ENCODE measurements at places on chromosomes 13 and 19. TPM values are rescaled to one million over a fixed set of nuclear protein-coding genes. Genes with fewer than 3 reads are reported as not detected.

DNA sequence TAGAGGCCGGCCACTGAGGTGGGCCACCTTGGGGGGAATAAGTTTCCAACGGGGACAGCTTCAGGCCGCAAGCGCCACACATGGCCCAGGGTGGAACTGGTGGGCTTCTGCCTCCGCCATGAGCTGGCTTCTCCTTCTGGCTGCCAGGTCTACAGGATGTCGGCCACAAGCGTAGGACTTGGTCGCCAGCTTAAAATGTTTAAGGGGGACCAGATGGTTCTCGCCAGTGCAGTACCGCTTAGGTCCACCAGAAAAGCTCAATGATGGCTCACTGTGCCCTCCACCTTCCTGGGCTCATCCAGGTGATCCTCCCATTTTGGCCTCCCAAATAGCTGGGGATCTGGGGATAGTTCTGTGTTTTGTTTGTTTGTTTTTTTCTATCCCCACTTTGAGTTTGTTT is 38.7 kb upstream of the ZNF254 start:
- DNase-seq, result no peak
- no peak overlapping the region for H3K27ac ChIP-seq
- no peaks in the 10 kb centered on the region for H3K4me1 ChIP-seq
- H3K4me3 ChIP-seq, result no peak overlapping the region
- H3K36me3 ChIP-seq, result peaks cover 10% of the 10 kb centered on the region
- H3K27me3 ChIP-seq, result no peaks in the 10 kb centered on the region

DNA sequence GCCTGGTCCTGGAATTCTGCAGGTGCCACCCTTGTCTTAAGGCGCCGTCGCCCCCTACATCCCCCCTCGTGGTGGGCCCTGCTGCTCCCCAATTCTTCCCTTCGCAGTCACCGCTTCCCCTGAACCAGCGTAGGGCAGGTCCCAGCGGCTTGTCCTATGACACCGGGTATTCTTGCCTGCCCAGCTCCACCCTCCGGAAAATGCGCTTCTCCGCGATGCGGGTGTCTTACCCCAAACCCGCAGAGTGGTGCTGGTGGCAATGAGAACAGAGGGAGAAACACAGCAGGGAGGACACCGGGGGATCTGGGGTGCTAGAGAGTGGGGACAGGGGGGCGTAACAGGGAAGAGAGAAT is 9.0 kb downstream of the ZNF808 start:
- H3K4me3 ChIP-seq, result peak overlapping the region; percentile 31
- no peak for DNase-seq
- H3K36me3 ChIP-seq, result peaks cover 6% of the 10 kb centered on the region
- H3K27ac ChIP-seq, result peak overlapping the region; percentile 53
- no peaks in the 10 kb centered on the region for H3K4me1 ChIP-seq
- H3K27me3 ChIP-seq, result no peaks in the 10 kb centered on the region

DNA sequence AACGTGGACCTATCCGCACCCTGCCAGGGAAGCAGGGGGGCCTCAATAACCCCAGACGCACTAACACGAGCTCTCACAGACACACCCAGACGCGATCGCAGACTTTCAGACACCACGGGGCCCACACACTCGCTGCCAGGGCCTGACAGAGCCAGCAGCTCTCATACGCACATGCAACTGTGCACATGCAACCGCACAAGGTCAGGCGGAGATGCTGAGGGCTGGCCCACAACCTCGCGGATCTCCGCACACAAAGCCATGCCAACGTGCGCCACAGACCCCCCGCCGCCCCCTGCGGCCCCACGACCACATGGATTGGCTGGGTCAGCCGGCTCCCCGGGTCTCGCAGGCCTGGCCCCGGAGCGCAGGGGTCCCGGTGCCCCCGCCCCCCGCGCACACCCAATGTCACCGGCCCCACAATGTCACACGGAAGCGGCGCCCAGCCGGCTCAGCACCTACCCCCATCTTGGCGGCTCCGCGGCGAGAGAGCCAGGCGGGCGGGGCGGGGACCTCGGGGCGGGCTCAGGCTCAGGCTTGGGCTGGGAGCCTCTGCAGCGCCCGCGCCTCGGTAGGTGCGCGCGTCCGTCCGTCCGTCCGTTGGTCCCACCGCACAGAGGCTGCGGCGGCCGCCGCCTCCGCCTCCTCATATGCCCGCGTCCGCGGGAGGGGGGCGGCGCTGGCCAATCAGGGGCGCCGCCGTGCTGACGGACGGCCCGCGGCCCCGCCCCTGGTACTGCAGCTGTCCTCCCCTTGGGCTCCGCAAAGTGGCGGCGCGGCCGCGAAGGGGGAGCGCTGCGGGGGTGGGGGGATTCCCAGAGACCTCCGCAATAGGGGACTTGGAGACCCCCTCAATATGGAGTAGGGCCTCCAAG is at the start of gene ATP1A3:
ATP1A3 (minus strand) TSS at position 619 of the 872 bp plus-strand sequence; CDS start at position 465, 154 bp downstream.
- H3K4me1 ChIP-seq, result no peaks in the 10 kb centered on the region
- H3K27ac ChIP-seq, result no peak within 1 kb of the TSS
- no peaks in the 10 kb centered on the region for H3K36me3 ChIP-seq
- peak; percentile 41 for DNase-seq
- peaks cover 23% of the 10 kb centered on the region for H3K27me3 ChIP-seq

DNA sequence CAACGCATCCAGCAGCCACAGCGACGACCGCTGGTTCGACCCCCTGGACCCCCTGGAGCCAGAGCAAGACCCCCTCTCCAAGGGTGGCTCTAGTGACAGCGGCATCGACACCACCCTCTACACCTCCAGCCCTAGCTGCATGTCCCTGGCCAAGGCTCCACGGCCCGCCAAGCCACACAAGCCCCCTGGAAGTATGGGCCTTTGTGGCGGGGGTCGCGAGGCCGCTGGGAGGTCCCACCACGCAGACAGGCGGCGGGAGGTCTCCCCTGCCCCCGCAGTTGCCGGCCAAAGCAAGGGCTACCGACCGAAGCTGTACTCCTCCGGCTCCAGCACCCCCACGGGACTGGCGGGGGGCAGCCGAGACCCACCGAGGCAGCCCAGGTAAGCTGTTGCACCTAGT is 59.5 kb downstream of the DPF1 start:
- H3K27ac ChIP-seq, result no peak overlapping the region
- no peaks in the 10 kb centered on the region for H3K27me3 ChIP-seq
- no peaks in the 10 kb centered on the region for H3K4me1 ChIP-seq
- no peak for DNase-seq

DNA sequence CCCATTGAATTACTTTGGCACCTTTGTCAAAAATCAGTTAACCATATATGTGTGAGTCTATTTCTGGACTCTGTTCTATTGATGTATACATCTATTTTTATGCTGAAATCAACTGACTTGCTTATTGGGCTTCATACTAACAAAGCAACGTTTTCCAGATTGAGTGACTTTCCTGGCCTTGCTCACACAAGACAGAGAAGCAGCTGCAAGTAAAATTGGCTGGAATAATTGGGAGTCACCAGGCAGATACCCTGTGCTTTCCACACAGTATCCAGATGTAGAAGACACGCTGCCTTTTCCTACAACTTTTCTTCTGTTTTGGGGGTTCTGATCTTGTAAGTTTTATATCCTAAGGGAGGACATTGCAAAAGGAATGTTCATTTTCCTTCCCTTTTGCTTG is 11.2 kb downstream of the METTL21C start:
- no peaks in the 10 kb centered on the region for H3K36me3 ChIP-seq
- H3K4me1 ChIP-seq, result no peaks in the 10 kb centered on the region
- no peak overlapping the region for H3K27ac ChIP-seq
- no peak for DNase-seq

- H3K36me3 ChIP-seq, result peaks cover 47% of the 10 kb centered on the region
- no peak overlapping the region for H3K4me3 ChIP-seq
These were observed 2.3 kb downstream of the EEF2 start for GRCh38 chr19:3982701-3983541.

GRCh38 chr13:49494645-49495044 is 1.1 kb upstream of the PHF11 start:
- H3K36me3 ChIP-seq, result no peaks in the 10 kb centered on the region
- H3K4me3 ChIP-seq, result peak overlapping the region; percentile 61
- no peaks in the 10 kb centered on the region for H3K4me1 ChIP-seq
- H3K27me3 ChIP-seq, result no peaks in the 10 kb centered on the region
- H3K27ac ChIP-seq, result peak overlapping the region; percentile 94

- no peak overlapping the region for H3K27ac ChIP-seq
- no peak for DNase-seq
- H3K27me3 ChIP-seq, result no peaks in the 10 kb centered on the region
- no peaks in the 10 kb centered on the region for H3K4me1 ChIP-seq
These were observed 26.0 kb upstream of the CHST8 start for GRCh38 chr19:33595783-33596182.

- H3K27me3 ChIP-seq, result no peaks in the 10 kb centered on the region
- H3K36me3 ChIP-seq, result no peaks in the 10 kb centered on the region
- no peak overlapping the region for H3K27ac ChIP-seq
- no peak overlapping the region for H3K4me3 ChIP-seq
- no peak for DNase-seq
- H3K4me1 ChIP-seq, result no peaks in the 10 kb centered on the region
These were observed 66.6 kb downstream of the CHST8 start for GRCh38 chr19:33688171-33688992.

IL12RB1 gene
- 1.1 TPM for total RNA-seq

POLR2I gene
- total RNA-seq, result 94.0 TPM

ZNF429 gene
- 10.5 TPM for total RNA-seq

GNG8 gene
- not detected for total RNA-seq

DBP gene
- total RNA-seq, result 4.7 TPM
